ENCODE measurements at places on chromosomes 4 and X.

GRCh38 chrX:27599928-27600327, 9.8 kb downstream of the DCAF8L2 start:
- no peak for DNase-seq

DNA sequence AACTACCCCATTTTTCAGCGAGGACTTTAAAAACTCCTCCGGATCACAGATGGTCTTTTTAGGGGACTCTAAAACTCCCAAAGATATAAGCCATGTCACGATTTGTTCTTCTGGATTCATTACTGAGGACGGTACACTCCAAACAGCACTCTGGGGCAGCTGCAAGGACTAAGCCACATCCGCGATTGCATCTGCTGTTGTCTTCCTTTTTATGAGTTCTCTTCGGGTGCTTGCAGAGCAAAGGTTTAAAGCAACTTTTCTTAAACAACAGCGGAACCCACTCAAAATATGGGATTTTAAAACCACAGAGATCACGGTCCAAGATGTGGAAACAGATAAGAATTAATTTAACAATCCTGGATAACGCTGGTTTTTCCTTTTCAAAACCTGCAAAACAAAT, at the start of gene ARHGEF6:
Gene ARHGEF6, minus strand, starts transcription at position 170 of the 400 bp plus-strand sequence. Its CDS starts 50 bp downstream, at position 120.
- DNase-seq, result no peak

DNA sequence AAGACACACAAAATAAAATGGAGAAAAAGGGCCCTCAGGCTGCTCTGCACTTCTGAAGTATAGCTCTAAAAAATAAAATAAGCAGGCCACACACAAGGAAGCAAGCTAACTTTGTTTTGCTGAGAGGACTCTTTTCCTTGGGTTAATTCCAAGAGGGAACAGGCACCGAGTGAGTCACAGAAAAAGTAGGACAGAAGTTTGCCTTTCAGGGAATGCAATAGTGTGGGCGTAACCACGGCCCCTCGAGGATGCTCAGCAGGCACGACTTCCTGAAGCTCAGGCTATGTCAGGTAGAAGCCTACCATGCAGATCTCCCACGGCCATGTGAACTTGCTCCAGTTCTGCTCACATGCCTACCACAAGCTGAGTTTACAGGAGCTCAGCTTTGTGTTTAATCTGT, 22.1 kb downstream of the PPP1R2C start:
- DNase-seq, result no peak

- no peak for DNase-seq
Observed at GRCh38 chr4:105164548-105164947, 17.9 kb downstream of the TET2 start.

DNA sequence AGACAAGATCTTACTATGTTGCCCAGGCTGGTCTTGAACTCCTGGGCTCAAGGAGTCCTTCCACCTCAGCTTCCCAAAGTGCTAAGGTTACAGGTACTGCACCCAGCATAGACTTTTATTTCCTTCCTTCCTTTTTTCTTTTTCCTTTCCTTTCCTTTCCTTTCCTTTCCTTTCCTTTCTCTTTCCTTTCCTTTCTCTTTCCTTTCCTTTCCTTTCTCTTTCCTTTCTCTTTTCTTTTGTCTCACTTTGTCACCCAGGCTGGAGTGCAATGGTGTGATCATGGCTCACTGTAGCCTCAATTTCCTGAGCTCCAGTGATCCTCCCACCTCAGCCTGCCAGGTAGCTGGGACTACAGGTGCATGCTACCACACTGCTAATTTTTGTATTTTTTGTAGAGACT, 19.4 kb downstream of the DLG3 start:
- no peak for DNase-seq
